Lower lobe of right lung (tissue), 2 donors: ENCODE measurements at places on chromosomes 7 and 10. TPM values are rescaled to one million over a fixed set of nuclear protein-coding genes. Genes with fewer than 3 reads are reported as not detected.
A peak's percentile ranks its signal among the peaks of the same experiment; 100 is the strongest.

Gene CYP2C8
- 0.92 TPM for total RNA-seq

Gene NAT16
- total RNA-seq, result not detected

Gene DAGLB
- total RNA-seq, result 40.6 TPM

Gene PITX3
- not detected for total RNA-seq

Gene WASHC2A
- total RNA-seq, result 59.6 TPM

Gene TACR2
- total RNA-seq, result 1.2 TPM

Gene CLEC2L
- not detected for total RNA-seq

Gene FAM221A
- total RNA-seq, result 10.3 TPM

Gene EPHB6
- total RNA-seq, result 12.2 TPM

GRCh38 chr10:123462246-123462645 lies 203.9 kb upstream of the GPR26 start:
- no peaks in the 10 kb centered on the region for H3K36me3 ChIP-seq
- H3K27me3 ChIP-seq, result peaks cover 5% of the 10 kb centered on the region
- no peak overlapping the region for H3K27ac ChIP-seq
- no peaks in the 10 kb centered on the region for H3K4me1 ChIP-seq

DNA sequence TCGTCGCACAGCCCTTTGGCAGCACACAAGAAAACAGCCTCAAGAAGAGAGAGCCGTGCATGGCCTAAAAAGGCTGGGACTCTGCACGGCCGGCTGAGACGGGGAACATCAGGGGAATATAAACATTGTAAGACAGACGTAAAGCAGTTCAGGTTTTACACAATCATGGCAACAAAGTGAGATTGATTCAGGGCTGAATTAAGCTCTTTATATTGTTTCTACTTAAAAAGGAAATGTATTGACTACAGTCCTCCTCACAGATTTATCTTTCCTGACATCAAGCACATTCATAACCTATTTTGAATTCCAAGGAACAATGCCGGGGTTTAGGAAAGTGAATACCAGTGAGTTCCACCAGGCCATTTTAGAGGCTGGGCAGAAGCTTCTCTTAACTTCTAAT lies 25.2 kb downstream of the SORBS1 start:
- H3K27me3 ChIP-seq, result no peaks in the 10 kb centered on the region
- H3K27ac ChIP-seq, result peak overlapping the region; percentile 53
- no peaks in the 10 kb centered on the region for H3K36me3 ChIP-seq

DNA sequence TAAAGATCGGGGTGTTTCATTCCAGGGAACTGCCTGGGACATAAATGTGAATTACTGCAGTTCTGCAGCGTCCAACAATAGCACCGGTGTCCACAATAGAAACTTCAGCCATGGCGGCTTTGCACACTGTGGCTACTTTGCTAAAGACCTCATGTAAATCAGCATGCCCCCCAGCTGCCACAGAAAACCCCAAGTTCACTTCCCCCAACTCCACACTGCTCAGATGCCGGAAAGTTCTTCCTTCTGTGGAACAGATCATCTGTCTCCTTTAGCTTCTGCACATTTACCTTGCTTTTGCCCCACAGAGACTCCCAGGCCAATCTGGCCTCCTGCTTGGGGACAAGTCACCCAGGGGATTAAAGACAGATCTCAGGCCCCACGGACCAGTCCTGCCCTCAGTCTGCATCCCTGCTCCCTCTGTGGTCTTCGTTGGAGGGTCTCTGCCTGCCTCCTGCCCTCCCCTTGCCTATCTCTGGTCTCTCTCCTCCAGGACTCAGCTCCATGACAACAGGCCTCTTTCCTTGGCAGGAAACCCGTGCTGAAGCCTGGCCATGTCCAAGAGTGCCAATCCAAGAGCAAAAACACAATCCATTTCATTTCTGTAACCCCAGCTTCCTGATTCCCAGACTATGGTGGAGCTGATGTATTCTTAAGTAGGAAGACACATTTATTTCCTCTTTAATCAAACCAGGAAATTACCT lies 403.2 kb downstream of the RPS24 start:
- peaks cover 4% of the 10 kb centered on the region for H3K4me1 ChIP-seq
- no peaks in the 10 kb centered on the region for H3K27me3 ChIP-seq
- H3K36me3 ChIP-seq, result no peaks in the 10 kb centered on the region
- DNase-seq, result no peak

DNA sequence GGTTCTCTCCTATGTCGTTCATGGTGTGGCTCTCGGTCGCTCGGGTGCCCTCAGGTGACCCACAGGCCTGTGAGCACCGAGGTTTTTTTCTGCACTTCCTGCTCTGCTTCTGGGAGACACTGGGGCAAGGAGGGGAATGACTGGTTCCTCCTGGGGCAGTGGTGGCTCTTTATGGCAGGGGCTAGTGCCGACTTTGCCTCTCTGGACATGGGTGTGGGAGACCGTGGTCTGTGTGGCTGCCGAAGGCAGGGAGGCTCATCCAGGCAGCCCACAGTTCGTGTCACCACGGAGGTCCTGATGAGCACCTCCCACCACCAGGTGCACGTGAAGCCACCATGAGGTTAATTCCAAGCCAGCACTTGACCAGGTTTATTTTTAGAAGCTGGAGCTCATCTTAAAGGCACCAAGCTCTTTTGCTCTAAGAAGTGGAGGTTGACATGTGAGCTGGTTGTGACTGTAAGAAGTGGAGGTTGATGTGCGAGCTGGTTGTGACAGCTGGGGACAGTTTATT lies 24.7 kb upstream of the DPYSL4 start:
- no peaks in the 10 kb centered on the region for H3K4me1 ChIP-seq
- H3K27me3 ChIP-seq, result peaks cover 18% of the 10 kb centered on the region
- no peaks in the 10 kb centered on the region for H3K36me3 ChIP-seq
- DNase-seq, result peak; percentile 24

- no peak overlapping the region for H3K27ac ChIP-seq
- no peaks in the 10 kb centered on the region for H3K36me3 ChIP-seq
- no peak for DNase-seq
- no peak overlapping the region for H3K4me3 ChIP-seq
- H3K27me3 ChIP-seq, result no peaks in the 10 kb centered on the region
- peaks cover 86% of the 10 kb centered on the region for H3K4me1 ChIP-seq
Observed at GRCh38 chr10:32941357-32941756, 16.7 kb downstream of the ITGB1 start.

DNA sequence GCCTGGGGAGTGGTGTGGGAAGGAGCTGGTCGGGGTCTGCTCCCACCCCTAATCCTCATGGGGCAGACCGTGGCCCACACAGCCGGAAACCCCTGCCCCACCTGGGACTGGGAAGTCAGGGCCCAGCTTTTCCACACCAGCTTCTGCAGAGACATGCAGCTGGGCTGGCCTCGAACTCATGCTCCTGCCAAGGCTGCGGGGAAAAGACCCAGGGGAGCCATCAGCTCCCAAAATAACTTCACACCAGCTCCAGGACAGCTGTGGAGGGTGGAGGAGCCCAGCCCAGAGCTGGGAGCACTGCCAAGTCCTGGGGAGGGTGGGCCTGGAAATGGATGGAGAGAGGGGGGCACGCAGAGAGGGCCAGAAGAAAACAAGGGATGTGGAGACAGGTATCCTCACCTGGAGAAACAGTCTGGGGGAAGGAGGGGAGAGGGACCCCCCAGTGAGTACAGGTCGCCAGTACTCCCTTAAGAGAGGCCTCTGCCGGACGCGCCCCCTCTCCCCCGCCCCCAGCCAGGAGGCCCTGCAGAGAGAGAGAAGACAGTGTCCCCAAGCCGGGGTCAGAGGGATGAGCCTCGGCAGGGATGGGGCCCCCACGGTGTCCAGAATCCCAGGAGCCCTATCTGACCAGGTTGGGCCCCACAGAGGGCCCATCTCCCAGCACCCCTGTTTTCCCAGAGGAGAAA lies 11.5 kb upstream of the GRIFIN start:
- no peak overlapping the region for H3K4me3 ChIP-seq
- no peak overlapping the region for H3K27ac ChIP-seq

GRCh38 chr7:37709631-37710509 lies 26.3 kb downstream of the GPR141 start:
- H3K27ac ChIP-seq, result no peak overlapping the region
- no peak overlapping the region for H3K4me3 ChIP-seq
- H3K27me3 ChIP-seq, result no peaks in the 10 kb centered on the region

DNA sequence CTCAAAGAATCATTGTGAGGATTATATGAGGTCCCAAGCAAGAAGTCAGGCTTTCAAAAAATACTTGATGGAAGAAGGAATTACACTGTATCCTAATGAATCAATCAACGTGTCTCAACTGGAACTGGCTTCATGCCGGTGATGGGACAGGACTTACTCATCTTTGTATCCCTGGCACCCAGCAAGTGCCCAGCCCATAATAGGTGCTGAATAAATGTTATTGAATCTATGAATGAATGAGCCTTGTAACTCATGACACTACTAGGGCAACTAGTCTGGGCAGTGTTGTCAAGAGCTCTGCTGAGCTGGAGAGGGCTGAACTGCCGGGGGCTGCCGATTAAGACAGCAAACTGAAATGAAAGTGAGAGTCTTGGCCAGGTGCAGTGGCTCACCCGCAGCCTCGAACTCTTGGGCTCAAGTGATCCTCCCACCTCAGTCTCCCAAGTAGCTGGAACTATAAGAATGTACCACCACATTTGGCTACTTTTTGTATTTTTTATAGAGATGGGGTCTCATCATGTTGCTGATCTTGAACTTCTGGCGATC lies 87.2 kb upstream of the KIF5B start:
- no peaks in the 10 kb centered on the region for H3K27me3 ChIP-seq
- no peak overlapping the region for H3K27ac ChIP-seq
- H3K4me1 ChIP-seq, result peaks cover 25% of the 10 kb centered on the region

GRCh38 chr7:132437730-132438129 lies 138.5 kb downstream of the PLXNA4 start:
- DNase-seq, result no peak
- no peaks in the 10 kb centered on the region for H3K4me1 ChIP-seq

GRCh38 chr7:140397784-140398750 lies at the start of gene SLC37A3:
Gene SLC37A3 (minus strand): TSS chr7:140398530. CDS start chr7:140382526, 16,004 bp downstream.
- H3K36me3 ChIP-seq, result no peaks in the 10 kb centered on the region
- no peaks in the 10 kb centered on the region for H3K27me3 ChIP-seq
- H3K4me3 ChIP-seq, result peak within 1 kb of the TSS; percentile 88
- H3K27ac ChIP-seq, result peak within 1 kb of the TSS; percentile 88
- H3K4me1 ChIP-seq, result peaks cover 18% of the 10 kb centered on the region

GRCh38 chr7:47807756-47808155 lies 140.5 kb downstream of the PKD1L1 start:
- peak overlapping the region; percentile 66 for H3K27ac ChIP-seq
- H3K27me3 ChIP-seq, result no peaks in the 10 kb centered on the region
- H3K4me1 ChIP-seq, result peaks cover 41% of the 10 kb centered on the region
- H3K36me3 ChIP-seq, result no peaks in the 10 kb centered on the region

DNA sequence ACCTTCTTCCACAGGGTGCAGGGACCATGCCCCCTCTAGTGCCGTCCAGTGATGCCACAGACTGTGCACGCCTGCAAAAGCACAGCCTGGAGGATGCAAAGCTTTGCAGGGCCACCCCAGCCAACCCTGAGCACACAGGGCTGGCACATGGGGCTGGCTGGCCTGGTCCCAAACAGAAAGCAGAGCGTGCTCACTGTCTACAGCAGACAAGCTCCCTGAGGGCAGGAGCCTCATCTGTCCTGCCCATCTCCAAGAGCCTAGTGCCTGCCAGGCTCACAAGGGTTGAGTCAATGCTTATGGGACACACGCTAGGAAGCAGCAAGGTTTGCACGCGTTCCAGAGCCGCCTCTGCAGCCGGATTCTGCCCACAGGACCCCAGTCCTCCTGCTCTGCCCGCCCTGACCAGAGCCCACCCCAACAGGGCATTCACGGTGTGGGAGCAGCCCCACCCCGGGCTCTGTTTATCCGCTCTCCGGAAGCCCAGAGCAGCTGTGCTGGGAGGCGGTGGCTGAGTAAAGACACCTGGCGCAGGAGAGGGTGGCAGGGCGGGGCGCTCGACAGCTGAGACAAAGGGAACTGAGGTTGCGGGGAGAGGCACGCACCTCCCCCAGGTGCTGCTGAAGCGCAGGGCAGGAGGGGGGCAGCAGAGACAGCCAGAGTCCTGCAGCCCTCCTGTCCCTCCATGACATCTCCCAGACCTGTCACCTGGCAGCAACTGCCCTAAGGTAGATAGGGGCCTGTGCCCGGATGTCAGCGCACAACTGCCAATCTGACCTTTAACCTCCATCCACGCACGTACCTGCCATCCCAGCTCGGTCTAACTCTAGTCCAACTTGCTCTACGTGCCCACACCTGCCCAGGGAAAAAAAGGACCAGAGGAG lies 4.3 kb downstream of the KCNH2 start:
- no peak for DNase-seq
- peaks cover 24% of the 10 kb centered on the region for H3K4me1 ChIP-seq
- no peak overlapping the region for H3K27ac ChIP-seq
- peaks cover 48% of the 10 kb centered on the region for H3K27me3 ChIP-seq
- no peaks in the 10 kb centered on the region for H3K36me3 ChIP-seq

DNA sequence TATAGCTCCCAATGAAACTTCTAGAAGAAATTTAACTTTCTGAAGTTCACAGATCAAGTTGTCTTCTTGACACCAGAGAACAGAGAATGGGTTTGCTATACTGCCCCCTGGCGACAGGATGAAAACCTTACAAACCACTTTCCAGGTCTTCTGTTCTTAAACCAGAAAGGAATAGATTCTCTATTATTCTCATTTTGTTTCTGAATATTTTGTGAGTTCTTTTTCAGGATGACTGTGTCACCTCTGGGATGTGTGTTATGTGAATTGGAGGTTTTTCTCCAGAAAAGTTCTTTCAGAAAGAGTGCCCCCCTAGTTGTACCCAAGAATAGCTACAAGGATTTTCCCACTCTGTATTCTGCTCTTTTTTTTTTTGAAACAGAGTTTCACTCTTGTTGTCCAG lies 6.3 kb downstream of the IFT22 start:
- H3K27me3 ChIP-seq, result no peaks in the 10 kb centered on the region
- peaks cover 33% of the 10 kb centered on the region for H3K36me3 ChIP-seq
- no peak for DNase-seq
- no peak overlapping the region for H3K4me3 ChIP-seq
- no peak overlapping the region for H3K27ac ChIP-seq

DNA sequence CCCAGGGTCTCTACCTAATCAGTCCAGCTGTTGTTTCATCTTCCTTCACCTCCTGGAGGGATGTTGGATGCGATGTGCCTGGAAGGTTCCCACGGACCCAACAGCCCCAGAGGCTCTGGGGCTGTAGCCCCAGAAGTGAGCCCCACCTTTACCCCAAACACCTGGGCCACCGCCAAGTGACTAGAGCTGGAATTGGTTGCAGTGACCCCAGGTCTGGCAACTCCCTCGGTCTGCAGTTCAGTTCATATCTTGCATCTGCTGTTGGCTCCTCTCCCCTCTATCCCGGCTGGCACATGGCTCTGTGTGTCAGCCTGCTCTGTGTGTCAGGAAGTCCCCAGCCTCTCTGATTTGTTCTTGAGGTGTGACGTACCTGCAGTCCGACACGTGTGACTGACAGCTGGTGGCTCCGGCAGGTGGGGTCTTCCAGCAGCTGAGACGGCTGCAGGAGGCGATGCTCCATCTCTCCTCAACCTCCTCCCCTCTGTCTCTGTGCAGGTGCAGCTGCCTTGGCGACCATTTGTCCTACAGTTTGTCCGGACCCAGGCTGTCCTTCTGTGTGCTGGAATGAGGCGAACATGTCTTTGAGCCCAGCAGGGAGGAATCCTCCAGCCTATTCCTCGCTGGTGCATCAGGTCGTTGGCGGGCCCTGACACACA lies 38.6 kb downstream of the ELFN1 start:
- H3K4me3 ChIP-seq, result no peak overlapping the region
- peak; percentile 24 for DNase-seq
- H3K36me3 ChIP-seq, result no peaks in the 10 kb centered on the region
- peaks cover 4% of the 10 kb centered on the region for H3K27me3 ChIP-seq
- no peak overlapping the region for H3K27ac ChIP-seq
